ENCODE measurements at places on chromosomes 6 and 20.
A peak's percentile ranks its signal among the peaks of the same experiment; 100 is the strongest.

GRCh38 chr6:33439956-33440648 is 14.3 kb upstream of the ZBTB9 start:
- no peak for DNase-seq

DNA sequence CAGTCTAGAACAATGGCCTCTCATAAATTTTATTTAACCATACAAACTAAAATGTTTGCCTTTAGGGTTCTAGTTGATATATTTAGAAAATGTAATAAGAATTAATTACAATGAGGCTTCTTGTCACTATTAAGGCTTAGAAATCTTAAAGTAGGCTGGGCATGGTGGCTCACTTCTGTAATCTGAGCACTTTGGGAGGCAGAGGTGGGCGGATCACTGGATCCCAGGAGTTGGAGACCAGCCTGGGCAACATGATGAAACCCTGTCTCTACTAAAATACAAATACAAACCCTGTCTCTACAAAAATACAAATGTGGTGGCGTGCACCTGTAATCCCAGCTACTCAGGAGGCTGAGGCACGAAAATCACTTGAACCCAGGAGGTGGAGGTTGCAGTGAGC is 99.0 kb upstream of the ADGRF1 start:
- DNase-seq, result no peak

DNA sequence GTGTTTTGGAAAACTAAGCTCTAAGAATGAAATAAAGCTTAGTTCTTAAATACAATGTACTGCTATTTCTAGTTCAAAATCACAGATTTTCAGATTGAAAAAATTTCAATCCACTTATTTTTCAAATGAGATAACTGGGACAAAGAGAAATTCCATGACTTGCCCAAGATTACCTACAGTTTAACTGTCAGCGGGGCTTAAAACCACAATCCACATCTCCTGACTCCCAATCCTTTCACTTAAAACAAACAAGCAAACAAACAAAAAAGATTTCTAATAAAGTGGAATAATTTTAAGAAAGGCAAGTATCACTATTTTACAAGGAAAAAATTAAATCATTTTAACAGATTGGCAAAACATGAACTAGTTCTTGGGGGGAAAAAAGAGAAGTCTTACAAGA is 4.2 kb downstream of the PHIP start:
- no peak for DNase-seq

- no peak for DNase-seq
These were observed 29.0 kb downstream of the L3MBTL3 start for GRCh38 chr6:130047088-130047995.

DNA sequence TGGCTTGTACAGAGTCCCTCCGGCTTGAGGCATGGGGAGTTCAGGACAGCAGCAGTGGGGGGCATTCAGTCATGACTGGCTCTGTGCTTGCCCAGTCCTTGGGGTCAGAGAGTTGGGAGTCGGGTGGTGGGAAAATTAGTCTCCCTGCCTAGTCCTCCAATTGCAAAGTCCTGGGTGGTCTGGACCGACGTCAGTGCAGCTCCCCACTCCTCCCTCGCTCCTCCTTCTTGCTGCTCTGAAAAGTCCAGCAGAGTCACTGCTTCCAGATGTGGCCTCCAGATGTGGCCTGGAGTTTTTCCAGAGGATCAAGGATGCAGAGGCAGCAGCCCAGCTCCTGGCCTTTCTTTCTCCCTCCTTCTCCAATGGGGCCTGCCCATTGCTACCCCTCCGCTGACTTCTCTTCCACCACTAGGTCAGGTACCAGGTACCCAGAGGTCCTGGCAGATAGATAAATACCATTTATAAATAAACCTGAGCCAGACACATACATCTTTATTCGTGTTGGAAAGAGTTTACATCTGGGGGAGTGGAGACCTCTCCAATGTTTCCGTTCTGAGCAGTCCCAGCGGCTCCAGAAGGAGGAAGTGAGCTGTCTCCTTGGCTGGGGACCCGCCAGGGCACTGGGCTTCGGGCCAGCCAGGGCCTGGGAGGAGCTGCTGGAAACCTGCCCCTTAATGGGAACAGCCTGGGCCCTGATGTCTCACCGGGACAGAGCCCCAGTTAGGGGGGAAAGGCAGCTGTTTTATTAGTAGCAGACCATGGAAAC is 49.0 kb upstream of the RNF24 start:
- DNase-seq, result peak; percentile 66

GRCh38 chr6:111757342-111757741 is 115.9 kb downstream of the FYN start:
- DNase-seq, result no peak

GRCh38 chr20:24004471-24004870 is 15.9 kb upstream of the GGTLC1 start:
- DNase-seq, result no peak

GRCh38 chr6:35166520-35166919 is 25.4 kb upstream of the TCP11 start:
- no peak for DNase-seq

GRCh38 chr6:119043783-119044182 is 34.7 kb downstream of the FAM184A start:
- DNase-seq, result no peak

- DNase-seq, result peak; percentile 73
These were observed 66.7 kb downstream of the FAM229B start for GRCh38 chr6:112153926-112154607.

GRCh38 chr6:6557886-6558285 is 30.6 kb upstream of the LY86 start:
- DNase-seq, result no peak

DNA sequence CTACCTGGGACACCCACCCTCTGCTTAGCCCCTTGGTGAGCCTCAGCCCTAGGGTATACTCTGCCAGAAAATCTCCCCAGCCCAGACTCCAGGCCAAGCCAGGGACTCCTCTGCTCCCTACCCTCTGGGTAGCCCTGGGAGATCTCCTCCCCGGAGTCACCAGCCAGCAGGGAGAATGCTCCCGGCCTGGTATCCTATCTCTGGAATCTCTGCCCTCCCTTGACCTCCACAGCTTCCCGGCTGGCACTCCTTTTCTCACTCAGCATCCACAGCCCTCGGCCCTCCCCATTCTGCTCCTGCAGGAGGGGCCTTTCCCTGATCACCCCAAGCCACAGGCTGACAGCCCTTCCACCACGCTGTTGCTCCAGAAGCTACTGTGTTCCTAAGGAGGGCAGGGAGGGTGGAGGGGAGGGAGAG is 22.6 kb downstream of the NOL4L start:
- no peak for DNase-seq

DNA sequence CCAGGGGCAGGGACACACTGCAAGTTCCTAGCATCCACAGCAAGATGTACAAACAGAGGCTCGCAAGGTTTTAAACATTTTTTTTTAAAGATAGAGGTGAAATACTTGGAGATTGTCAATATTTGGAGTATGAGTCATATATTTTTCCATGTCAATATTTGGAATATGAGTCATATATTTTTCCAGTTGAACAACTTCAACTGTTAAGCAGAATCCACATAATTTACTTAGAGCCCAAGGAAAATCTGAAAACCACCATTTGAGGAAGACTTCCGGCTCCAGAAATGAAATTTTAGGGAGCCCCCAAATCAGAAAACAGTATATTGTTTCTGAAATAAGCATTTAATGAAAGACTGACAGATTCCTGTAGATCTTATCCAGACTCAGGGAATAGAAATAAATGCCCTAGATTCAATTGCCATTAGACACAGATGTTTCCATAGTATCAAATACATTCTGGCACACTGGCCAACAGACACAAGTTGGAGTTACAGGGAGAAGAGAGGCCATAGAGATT is 51.6 kb upstream of the FAM184A start:
- DNase-seq, result no peak

DNA sequence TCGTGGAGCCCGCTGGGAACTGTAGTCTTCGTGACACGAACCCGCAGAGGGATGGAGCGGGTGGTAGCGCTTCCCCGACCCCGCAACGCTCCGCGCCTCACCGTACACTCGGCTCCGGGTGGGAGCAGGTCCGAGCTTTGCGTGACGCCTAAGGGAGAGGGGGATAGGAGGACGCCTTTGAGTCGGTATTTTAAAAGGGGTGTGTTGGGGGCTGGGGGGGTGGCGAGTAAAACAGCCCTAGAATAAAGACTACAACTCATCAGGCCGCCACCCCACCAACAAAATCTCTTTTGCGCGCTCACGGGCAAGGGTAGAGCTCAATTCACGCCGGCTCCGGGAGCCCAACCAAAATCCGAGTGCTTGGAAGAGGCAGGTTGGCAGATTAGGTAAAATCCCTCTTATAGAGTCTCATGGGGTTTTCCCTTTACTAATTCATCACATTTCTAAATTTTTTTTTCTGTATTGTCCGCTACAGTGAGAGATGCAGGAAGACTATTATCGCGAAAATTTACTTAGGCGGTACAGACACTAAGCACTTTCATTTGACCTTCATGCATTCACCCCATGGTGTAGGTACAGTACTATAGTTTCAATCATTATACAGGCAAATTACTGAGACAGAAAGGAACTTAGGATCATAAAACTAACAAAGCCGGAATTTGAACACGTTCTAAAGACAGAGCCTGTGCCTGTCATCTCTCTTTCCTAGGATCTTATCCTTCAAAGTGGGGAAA is 706 bp upstream of the SNX14 start:
- no peak for DNase-seq

DNA sequence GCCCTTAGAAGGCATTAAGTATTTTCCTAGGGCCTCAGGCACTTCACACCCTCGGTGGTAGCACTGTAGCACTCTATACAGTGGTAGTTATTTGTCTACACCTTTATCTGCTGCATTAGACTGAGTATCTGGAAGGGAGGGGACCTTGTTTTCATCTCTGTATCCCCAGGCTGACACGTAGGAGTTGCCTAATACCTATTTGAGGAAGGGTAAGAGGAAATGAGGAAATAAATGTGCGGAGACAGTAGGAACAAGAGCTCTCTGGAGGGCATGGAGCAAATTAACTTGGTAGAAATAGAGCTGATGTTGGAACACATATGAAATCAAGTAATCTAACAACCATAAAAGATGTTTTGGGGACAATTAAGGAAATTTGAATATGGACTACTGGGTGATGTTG is 3.9 kb downstream of the CNPY3 start:
- no peak for DNase-seq

DNA sequence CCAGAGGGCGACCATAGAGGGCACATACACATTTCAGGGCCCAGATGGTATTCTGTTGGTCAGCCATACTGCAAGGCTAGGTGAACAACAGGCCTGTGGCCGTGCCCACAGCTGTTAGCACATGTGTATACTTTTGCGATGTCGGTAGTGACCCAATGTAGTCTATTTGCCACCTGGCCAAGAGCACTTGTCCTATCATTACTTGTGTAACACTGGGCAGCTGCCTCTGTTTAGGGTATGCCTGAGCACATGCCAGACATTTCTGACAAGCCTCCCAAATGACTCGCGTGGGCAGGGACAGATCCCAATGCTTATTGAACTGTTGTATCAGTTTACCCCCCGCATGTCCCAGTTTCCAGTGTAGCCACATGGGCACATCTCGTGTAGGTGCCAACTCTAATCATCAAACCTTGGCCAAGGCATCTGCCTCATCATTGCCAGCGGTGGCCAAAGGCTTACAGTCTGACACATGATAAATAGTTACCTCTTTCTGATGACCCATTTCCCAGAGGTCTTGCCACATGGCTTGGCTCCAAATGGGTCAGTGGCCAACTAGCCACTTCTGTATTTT is 74.4 kb upstream of the FBXL4 start:
- DNase-seq, result no peak

GRCh38 chr6:113039005-113039404 is 691.9 kb downstream of the RFPL4B start:
- DNase-seq, result no peak

- DNase-seq, result no peak
These were observed 66.7 kb downstream of the SYNDIG1 start for GRCh38 chr20:24535941-24536730.

GRCh38 chr20:42734660-42735368 is 454.9 kb downstream of the PTPRT start:
- DNase-seq, result no peak

DNA sequence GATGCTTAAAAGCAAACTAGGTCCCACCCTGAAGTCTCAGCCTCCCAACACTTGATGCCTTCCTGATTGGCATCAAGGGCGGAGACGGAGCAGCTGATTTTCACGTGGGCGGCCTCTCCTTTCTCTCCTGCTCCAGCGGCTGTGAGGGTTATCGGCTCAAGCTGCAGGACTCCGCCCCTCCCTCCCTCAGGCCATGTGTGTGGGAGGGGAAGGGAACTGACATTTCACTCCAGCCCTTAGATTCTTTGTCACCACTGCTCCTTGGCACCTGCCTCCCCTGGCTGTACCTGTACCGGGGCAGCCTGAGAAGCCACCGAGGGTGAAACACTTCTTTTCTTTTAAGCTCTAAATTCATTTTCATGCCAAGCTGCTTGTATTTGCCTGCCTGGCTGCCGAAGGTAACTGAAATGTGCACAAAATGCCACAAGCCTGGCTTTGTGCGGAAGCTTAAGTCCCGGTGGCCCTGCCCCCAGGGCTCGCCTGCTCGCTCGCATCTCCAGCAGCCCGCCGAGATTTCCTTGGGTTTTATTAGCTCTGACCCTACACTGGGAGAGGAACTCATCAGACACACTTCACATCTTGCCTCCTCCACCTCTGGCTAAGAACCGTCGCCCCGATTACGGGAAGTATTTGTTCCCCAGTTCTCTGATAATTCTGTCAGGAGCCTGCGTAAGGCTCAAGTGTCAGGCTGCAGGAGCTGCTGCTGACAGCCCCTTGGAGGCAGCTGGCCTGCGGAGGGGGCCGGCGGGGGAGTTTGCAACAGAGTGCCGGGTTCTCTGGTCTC is 9.6 kb upstream of the CPNE5 start:
- DNase-seq, result no peak

GRCh38 chr6:26064619-26065257 is 22.5 kb upstream of the HFE start:
- peak; percentile 11 for DNase-seq

DNA sequence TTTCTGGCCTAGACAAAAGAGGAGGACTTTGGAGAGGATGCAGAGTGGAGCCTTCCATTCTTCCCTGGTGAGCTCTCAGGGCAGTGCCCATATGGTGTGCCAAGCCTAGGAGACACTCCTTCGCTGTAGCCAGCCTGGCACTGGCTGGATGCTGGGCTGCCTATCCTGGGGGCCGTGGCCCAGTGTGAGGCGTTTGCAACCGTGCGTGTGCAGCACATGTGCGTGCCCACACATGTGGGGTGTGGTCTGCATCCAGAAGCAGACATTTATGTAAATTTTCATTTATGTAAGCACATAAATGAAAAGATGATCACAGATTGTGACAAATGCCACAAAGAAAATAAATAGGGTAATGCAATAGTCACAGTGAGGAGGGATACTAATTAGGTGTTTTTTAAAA is 35.8 kb upstream of the ZNF831 start:
- DNase-seq, result no peak

DNA sequence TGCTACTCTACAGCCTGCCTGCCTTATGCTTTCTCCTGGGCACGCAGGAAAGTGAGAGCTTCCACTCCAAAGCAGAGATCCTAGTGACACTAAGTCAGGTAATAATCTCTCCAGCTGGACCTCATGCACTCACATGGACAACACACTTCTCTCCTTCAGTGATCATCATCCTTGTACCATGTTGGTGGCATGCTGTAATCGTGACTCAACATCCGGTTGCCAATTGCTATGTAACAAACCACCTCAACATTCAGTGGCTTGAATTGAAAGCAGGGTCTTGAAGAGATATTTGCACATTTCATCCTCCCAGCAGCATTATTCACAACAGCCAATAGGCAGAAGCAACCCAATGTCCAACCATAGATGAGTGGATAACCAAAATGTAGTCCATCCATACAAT is 40.3 kb upstream of the PPP1R3G start:
- DNase-seq, result no peak

GRCh38 chr6:147166360-147166944 is 37.8 kb upstream of the STXBP5 start:
- no peak for DNase-seq

Data from DMS 273 treated with DMSO at 0.1 percent for 48 hours (cell line).